Stimulated activated CD4-positive, alpha-beta T cell treated with anti-CD3 and anti-CD28 coated beads, TNF-alpha, amount 100 ng/mL, for 1 hour (primary cell): ENCODE measurements at places on chromosomes 11 and 22.

DNA sequence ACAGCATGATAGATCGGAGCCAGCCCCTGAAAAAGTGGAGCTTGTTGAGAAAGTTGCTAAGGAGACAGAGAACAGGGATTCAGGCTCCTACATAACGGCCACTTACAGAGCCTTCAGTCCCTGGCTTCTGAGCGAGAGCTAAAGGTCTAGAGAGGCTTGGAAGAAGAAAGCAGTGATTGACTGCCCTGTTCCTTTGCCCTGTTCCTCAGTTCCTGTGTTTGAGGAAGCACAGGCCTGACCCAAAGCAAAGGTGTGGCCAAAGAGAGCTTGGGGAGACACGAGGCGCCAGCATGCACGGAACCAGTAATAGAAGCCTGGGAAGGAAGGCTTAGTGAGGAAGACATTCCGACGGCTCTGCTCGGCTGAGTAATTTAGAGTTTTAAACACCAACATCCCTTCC is 74.1 kb upstream of the CSNK2A3 start:
- DNase-seq, result no peak

- no peak for DNase-seq
Observed at GRCh38 chr11:78030429-78031325, 7.6 kb upstream of the KCTD14 start.

DNA sequence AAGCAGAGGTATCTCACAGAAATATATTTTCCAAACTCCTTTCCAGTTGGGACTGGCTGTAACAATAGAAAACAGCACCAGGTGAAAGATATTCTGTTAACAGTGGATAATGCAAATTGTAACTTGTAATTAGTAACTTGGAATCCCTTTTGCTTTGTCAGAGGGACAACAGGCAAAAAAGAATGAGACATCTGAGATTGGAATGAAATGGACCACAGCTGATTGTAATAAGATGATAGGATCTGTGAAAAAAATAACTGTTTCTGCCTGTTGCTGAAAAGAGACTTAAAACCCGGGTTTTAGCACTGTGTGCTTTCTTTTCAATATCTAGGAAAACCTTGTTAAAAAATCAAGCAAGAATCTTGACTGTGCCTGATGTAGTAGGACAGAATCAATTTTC is 655.7 kb downstream of the METTL15 start:
- DNase-seq, result no peak

GRCh38 chr11:33172996-33173395 is 11.7 kb upstream of the CSTF3 start:
- no peak for DNase-seq

- no peak for DNase-seq
Observed at GRCh38 chr11:16365581-16366228, 9.4 kb upstream of the SOX6 start.
